C1 segment of cervical spinal cord (tissue), 14 donors: ENCODE measurements at places on chromosomes 2 and 18.

GRCh38 chr2:215657844-215658243 is 222.0 kb upstream of the FN1 start:
- no peak for DNase-seq

DNA sequence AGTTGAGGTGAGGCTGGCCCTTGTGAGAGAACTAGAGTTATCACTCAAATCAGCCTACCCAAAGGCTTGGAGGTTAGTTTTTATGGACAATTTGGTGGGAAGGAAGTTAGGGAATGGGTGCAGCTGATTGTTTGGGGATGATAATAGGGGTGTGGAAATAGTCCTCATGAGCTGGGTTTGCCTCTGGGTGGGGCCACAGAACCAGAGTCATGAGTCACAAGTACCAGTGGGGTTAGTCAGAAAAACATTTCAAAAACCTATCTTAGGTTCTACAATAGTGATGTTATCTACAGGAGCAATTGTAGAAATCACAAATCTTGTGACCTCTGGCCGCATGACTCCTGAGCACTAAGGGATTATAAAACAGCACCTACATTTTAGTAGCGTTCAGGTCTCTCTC is 630.1 kb upstream of the PIK3C3 start:
- DNase-seq, result no peak

GRCh38 chr2:168970711-168971233 is 60.4 kb downstream of the ABCB11 start:
- no peak for DNase-seq

DNA sequence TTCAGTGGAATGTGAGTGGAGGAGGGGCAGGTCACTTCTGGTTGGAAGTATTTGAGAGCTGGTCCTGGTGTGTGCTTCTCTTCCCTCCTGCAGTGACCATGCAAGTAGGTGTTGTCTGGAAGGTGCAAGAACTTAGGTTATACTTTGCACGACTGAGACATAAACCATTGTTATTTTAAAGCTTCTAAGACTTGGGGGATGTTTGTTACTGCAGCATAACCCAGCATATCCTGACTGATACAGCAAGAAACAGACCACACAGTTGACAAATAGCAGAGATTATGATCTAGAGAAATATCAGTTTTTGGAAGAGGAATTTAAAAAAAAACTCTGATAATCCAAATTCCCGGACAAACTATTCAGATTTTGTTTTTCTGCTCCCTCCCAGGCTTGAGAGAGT is 130.8 kb downstream of the ACTR3 start:
- no peak for DNase-seq

GRCh38 chr2:227394401-227394800 is 6.7 kb upstream of the SCYGR1 start:
- DNase-seq, result no peak

DNA sequence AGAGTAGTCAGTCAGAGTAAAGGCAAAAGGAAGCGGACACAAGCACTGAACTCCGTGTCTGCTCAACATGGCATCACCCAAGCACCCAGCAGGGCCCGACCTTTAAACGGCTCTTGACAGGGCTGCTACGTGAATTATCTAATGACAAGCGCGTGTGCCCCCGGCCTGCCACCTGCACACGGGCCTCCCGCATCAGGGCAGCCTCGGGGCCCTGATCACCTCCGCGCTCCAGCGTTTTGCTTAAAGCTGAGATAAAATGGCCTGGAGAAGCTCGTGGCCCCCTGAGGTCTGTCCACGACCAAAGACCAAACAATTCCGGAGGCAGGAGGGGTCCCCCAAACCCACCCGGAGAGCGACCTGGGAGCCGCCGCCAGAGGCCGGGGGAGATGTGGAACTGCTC is 376 bp downstream of the NDUFA10 start:
- no peak for DNase-seq

GRCh38 chr2:25362434-25363145 is 20.9 kb upstream of the DNMT3A start:
- DNase-seq, result peak; percentile 17

DNA sequence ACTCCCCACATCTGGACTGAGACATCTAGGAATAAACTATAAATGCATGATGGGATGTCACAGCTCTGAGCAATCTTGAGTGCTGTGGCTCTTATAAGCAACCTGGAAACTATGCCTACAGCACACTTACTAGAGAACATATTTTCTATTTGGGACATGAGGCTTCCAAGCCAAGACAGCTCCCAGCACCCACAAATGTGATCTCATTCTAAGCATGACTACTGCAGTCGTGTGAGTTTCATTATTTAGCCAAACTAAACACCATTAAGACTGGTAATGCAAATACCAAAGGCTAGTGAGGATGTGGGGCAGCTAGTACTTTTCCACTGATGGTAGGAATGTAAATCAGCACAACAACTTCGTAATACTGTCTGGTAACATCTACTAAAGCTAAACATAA is 72.5 kb downstream of the RTTN start:
- no peak for DNase-seq

DNA sequence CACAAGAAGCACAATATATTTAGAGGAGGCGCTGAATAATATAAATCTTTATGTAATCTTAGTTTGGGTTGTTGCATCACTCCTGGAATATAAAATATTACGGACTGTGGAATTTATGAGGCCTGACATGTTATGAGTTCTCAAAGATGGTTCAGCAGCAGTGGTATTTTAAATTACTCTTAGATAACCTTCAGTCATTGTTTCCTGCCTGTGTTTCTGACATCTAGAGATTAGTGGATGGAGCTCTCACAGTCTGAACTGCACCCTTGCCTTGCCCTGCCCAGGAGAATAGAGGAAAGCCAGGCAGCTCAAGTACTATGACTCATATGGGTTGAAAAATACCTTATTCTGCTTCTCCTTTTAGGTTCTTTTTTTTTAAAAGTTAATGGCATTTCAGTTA is 70.0 kb downstream of the ACSL3 start:
- DNase-seq, result no peak

GRCh38 chr2:39476524-39476923 is 39.4 kb upstream of the MAP4K3 start:
- DNase-seq, result no peak

- DNase-seq, result no peak
Measured at GRCh38 chr18:78610179-78610578, 369.4 kb upstream of the SALL3 start.

GRCh38 chr2:151350579-151351195 is 6.7 kb upstream of the TNFAIP6 start:
- DNase-seq, result no peak

DNA sequence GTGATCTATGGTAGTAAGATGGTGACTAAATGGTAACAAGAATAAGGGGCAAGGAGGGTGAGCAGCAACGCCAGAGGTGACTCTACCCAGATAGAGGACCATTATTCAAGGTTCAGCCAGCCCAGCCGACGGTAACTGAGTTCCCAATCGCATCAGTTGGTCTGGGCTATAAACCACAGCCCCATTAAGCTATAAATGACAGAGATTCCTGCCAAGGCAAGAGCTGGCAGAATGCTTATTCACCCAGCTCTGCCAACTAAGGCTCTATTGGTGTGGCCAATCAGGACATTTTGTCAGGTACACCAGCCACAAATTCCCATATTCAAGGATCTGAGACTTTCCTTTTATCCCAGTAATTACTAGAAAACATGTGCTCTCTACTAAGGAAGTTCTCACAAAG is 3.6 kb downstream of the CHN1 start:
- no peak for DNase-seq

DNA sequence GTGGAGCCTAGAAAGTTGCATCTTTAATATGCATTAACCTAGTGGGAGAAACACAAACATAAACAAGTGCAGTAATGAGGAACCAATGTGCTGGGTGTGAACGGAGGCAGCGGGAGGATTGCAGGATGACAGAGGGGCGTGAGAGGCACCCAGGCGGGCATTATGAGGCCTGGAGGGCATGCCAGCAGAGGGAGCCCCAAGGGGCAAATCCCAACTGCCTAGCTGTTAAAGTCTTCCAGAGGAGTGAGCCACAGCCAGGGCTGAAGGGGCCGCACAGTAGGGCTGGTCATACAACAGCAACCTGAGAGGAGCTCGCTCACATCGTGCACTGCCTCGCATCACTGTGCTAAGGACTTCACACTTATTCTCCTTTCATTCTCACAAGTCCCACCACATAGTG is 13.3 kb upstream of the PRELID3A start:
- DNase-seq, result no peak

GRCh38 chr18:51503351-51503750 is 305.9 kb upstream of the MEX3C start:
- no peak for DNase-seq

GRCh38 chr18:24227977-24228666 is 89.3 kb downstream of the CABYR start:
- no peak for DNase-seq

DNA sequence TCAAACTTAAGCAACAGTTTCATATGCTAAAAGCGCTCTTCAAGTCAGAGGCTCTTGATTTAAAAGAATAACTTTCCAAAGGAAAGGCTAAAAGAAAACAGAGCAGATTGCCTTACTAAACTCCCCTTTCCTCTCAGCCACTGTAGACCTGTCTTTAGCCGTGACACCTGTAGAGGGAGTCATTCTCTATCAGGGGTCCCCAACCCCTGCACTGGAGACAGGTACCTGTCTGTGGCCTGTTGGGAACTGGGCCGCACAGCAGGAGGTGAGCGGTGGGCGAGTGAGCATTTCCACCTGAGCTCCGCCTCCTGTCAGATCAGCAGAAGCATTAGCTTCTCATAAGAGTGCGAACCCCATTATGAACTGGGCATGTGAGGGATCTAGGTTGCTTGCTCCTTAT is 9.6 kb downstream of the SLC14A1 start:
- DNase-seq, result no peak

- no peak for DNase-seq
Measured at GRCh38 chr2:26580151-26580550, 61.0 kb downstream of the CIB4 start.

DNA sequence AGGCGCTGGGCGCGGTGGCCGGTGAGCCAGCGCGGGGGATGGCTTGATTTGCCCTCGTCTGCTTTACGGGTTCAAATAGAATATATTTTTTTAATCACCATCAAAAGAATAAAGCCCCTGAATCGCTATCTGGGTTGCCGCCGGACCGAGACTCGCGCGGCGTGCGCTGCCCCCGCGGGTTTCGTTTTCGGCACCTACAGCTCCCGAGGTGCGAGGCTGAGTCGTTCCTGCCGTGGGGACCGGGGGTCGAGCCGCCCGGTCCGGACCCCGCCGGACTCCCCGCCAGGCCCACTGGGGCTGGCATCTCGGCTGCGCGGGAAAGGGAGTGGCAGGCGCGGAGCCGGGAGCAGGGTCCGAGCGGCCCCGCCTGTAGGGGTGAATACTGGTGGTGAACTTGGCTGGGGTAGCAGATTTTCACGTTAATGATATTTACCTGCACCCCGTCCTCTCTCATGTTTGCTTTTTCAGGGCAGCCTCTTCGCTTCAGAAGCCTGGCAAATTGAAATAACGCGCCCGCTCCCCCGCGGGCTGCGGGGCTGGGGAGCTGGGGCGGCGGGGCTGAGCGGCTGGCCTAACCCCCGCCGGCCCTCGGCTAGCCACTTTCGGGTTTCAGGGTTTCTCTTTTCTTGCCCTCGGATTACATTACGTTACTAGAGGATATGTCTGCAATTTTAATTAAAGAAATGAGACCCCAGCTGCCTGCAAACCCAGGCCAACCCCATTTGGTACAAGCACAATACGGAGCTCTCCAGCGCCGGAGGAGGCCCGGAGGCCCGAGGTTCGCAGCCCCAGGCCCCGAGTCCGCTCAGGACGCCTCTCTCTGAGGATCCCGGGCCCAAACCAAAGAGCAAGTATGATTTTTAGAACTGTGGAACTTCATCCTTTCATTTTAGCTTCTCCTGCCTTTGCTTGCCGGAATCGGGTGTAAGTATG is 1.7 kb upstream of the CELF4 start:
- DNase-seq, result no peak

GRCh38 chr2:196277002-196277401 is 105.6 kb upstream of the STK17B start:
- no peak for DNase-seq

DNA sequence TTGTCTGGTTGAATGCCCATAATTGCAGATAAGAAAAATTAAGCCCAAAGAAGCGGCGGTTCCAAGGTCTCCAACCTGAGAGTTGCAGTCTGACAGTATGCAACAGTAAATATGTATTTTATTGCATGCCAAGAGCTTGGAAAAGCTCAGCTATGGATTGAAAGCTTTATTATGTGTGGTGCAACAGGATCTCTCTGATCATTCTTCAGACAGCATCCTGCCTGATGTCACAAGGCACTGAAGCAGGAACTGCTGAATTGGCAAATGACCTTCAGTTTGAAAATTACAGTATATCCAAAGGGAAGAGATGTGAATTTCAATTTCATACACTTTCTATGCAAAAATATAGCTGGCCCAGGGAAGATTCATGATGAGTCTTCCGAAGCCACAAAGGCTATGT is 42.5 kb downstream of the DOCK10 start:
- no peak for DNase-seq

- DNase-seq, result no peak
Measured at GRCh38 chr2:215811003-215811402, 202.3 kb downstream of the MREG start.

DNA sequence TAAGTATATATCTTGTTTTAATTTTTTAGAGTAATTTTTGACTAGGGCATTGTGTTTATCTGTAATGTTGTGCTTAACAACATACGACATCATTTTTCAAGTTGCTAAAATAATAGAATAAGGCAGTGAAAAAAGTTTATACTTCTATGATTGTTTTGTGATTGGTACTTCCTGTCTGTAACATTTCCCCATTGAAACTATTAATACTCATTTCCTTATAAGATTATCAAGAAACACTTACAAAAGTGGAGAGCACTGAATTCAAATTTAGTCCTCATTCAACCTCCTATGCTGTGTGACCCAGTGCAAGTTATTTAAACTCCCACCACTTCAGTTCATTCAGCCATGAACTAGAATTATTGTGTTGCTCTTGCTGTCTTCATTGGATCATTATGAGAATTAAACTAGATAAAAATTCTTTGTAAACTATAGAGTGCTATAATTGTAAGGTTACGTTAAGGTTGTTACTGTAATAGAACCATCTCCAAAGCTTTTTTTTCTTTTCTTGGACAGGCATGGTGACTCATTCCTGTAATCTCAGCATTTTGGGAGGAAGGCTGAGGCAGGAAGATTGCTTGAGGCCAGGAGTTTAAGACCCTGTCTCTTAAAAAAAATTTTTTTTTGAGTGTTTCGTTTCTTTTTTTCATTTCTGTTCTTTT is 2.8 kb downstream of the ETAA1 start:
- DNase-seq, result no peak

- DNase-seq, result no peak
Measured at GRCh38 chr2:59021786-59022185, 780.7 kb upstream of the FANCL start.

DNA sequence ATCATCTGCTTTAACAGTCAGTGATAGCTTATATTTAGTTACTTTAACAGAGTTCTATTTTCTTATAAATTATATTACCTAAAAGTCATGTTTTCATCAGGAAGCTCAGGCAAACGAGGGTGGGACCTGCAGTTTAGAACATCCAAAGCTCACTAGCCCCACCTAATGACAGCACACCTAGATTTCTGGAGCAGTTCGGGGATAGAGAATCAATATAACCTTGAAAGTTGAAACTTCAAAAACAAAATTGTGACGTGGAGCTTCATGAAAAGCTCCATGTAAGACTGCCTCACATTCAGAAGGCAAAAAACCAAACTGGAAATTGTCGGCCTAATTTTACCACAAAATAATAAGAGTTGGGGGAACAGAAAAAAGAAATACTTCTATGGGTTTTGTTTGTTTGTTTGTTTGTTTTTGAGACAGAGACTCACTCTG is 185.9 kb upstream of the CCDC150 start:
- DNase-seq, result no peak
